Right renal cortex interstitium (tissue), 3 donors: ENCODE measurements at places on chromosomes 11 and 22. TPM values are rescaled to one million over a fixed set of nuclear protein-coding genes. Genes with fewer than 3 reads are reported as not detected.

Gene APOL6
- 4.1 TPM for polyA plus RNA-seq

DNA sequence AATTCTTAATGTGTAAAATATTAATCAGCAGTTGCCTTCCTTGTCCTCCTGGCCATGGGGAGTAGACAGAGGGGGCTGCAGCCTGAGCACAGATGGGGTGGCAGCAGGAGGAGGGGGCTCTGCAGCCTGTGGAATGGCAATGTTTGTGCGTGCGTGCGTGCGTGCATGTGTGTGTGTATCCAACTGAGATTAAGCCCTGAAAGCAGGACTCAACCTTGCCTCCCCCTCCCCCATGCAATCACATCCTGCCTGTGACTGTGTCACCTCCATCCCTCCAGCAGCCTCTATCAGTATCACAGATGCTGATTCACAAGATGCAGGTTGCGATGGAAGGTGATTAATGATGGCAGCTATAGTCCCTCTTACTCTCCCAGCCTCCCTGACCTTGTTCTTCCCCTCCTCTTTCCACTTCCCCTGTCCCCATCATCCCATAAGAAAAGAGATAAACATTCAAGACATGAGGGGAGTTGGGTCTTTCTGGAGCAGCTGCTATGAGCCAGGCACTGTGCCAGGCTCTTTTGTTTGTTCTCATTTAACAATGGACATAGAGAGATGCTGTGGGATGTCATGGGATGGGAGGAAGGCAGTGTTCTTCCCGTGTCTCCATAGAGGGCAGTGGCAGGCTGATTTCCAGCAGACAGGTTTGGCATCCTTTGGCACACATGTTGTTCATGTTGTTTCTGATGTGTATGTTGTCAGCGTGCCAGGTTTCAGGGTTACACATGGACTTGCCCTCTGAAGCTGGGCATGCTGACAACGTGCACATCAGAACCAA lies 43.8 kb upstream of the NECTIN1 start:
- no peak for DNase-seq

Gene TRIM49B
- not detected for polyA plus RNA-seq

Gene SLN
- 0.18 TPM for polyA plus RNA-seq

DNA sequence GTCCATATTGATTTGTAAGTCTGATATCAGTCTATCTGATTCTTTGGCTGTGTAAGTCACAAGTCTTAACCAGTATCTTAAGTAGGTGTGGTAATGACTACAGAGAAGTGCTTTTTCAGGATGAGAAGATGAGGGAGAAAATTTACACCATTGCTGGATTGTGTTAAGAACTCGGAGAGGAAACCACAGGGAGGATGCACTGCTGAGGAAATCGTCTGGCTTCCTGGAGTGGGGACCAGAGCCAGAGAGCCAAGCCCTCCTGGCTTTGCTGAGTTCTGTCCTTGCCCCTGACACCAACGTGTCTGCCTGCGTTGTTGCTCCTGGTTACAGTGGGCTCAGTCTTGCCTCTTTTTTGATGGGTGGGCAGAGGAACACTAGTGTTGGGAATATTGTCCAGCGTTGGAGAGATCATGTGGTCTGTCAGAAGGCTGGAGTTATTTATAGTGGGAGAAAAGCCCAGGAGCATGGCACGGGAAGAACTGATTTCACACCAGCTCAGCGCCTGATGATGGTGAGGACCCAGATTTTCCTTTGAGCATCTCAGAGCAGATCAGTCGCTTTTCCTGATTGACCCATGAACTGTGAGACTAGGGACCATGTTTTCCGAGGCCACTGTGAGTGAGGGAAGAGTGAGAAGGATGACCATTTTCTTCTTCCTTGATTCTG lies 29.6 kb downstream of the MARK2 start:
- no peak for DNase-seq

Gene OAF
- 30.0 TPM for polyA plus RNA-seq

DNA sequence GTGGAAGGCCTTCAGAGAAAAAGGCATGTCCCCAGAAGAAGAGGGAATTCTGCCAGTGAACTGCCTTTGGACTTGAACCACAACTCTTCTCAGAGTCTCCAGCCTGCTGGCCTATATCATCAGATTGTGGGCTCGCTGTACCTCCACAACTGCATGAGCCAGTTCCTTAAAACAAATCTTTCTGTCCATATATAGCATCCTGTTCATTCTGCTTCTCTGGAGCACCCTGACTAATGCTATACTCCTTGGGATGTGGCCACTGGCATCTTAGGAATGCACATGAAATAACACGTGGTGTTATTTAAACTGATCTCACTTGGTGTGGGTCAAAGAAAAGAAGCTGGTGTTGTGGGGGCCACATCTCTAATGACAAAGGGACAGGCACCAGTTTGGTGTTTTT lies 58.3 kb upstream of the VSTM5 start:
- DNase-seq: no peak

GRCh38 chr11:73651661-73652045 lies 5.3 kb downstream of the PLEKHB1 start:
- DNase-seq: no peak

DNA sequence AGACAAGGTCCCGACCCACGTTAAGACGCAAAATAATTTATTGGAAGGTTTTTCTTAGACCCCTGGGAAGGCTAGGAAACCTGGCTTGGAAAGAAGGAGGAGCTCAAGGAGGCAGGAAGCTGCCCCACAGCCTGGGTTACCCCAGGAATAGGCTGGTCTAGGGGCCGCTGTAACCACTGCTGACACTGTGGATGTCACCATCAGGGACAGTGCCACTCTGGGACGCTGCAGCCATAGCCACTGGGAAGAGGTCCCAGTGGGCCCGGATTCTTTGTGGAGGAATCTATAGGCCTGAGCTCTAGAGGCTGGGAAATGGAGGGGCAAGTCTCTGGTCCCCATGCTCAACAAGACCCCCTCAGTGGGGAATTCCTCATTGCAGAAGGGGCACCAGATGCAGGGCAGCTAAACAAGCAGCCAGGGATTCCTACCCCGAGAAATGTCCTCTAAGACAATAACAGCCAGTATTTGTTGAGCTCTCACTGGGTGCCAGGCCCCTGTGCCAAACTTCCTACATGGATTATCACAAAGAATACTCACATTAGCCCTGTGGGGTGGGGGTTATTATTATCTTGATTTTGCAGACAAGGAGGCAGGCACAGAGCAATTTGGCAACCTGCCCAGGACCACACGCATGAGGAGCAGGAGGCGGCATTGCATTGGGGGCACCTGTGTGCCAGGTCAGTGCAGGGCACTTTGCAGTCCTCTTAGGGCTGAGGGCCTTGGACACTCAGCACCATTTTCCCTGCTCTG lies 19.5 kb upstream of the CHKA start:
- DNase-seq: no peak

GRCh38 chr11:132205496-132205895 lies 835.1 kb downstream of the NTM start:
- DNase-seq: no peak
